ENCODE measurements at places on chromosomes 16 and 17.

DNA sequence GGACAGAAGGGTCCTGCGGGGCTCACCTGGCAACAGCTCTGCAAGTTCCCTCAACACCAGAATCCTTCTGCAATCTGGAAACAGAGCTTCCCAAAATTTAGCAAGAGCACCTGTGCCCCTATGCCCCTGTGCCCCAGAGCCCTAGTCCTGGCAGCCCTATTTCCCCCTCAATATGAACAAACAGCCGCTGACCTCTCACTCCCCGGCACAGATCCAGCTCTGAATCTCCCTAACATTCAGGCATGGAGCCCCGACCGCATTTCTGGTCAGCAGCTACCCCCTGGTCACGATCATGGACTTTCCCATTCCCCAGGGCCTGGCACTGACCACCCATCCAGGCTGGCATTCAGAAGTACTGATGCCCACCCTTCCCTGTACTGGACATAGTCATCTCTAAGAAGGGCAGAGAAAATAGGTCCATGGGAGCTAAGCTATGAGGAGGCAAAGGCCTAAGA is 110.8 kb upstream of the SMURF2 start:
- no peak for DNase-seq

GRCh38 chr16:53504665-53505064 is 1.7 kb upstream of the AKTIP start:
- DNase-seq: no peak

- DNase-seq: no peak
Measured at GRCh38 chr16:67976205-67976604, 4.1 kb downstream of the DPEP3 start.

DNA sequence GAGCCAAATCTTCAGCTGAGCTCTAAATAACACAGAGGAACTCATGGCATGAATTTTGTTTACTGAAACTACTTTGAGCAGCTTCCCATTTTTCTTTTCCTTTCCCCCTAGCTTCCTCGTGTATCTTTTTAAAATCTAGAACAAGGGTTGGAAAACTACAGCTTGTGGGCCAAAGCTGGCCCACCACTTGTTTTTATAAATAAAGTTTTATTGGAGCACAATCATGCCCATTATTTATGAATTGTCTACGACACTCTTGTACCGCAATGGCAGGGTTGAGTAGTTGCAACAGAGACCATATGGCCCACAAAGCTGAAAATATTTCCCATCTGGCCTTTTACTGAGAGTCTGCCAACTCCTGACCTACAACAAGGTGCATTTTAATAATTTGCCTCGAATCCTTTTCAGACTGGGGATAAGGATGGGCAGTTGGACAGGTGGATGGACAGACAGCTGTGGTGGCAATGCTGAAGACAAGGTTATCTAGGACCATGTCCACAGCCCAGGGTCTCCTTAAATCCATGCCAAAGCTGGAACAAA is 87.7 kb downstream of the RMI2 start:
- DNase-seq: no peak

- no peak for DNase-seq
Measured at GRCh38 chr17:61380217-61380835, 19.3 kb upstream of the TBX2 start.

DNA sequence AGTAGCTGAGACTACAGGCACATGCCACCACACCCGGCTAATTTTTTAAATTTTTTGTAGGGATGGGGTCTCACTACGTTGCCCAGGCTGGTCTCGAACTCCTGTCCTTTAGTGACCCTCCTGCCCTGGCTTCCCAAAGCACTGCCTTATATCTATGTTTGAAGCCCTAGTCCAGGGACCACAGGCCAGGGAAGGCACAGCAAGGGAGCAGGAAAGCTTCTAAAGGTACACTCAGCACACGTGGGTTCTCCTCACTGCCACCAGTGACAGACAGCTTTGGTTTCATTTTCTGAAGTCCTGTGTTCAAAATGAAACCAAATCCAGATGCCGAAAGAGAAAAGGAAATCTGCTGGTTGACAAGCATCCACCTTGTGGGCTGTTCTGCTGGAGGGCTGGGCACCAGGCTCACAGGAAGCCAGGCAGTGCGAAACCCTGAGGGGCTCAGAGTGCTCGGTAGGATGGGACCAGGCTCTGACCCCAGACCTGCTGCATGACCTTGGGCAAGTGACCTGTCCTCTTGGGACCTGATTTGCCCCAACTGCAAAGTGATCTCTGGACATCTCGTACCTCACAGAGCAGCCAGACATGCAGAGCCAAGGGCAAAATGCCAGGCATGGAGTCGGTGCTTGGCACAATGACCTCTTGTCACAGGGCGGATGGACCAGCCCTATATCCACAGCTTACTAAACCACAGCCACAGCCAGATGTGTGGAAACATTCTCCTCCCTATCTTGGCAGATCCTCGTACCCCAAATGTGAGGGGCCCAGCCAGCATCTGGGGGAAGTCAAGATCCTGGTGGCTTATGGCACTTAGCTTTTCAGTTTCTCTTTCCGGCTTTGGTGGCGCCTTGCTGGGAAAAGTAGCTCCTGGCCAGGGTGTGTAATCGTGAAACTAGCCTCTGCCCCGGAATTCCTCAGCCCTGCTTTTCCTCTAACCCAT is 2.8 kb upstream of the SOCS1 start:
- no peak for DNase-seq

DNA sequence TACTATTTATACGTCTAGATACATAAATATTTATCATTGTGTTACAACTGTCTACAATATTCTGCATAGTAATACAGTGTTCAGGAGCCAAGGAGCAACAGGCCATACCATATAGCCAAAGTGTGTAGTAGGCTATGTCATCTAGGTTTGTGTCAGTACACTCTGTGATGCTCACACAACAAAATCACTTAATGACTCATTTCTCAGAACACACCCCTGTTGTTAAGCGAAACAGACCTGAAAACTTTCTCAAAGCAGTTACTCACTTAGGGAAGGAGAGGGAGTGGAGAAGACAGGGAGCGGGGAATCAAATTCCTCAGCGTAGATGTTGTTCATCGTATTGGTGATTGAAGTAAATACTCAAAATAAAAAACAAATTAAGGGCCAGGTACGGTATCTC is 269.5 kb downstream of the STX8 start:
- DNase-seq: no peak

DNA sequence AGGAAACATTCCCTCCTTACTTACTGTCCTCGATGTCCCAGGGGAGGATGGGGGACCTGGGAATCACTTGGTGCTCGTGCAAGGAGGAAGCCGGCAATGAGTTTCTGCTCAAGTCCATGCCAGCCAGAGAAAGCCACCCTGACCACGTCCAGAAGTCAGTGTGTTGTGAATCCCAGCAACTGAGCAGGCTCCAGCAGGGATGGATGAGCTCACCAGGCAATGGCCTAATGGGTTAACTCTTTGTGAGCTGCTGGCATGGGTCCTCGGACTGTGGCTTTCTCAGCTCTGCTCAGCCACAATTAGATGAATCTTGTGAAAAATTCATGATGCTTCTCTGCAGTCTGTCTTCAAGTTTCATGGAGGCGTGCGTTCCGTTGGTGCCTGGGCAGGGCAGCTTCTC is at the start of gene PIRT:
TSS of gene PIRT (minus strand) at position 167 of the 400 bp plus-strand sequence. CDS start 12,442 bp downstream, outside the sequence.
- DNase-seq: no peak

GRCh38 chr17:29524692-29525091 is 42.1 kb downstream of the ABHD15 start:
- no peak for DNase-seq

DNA sequence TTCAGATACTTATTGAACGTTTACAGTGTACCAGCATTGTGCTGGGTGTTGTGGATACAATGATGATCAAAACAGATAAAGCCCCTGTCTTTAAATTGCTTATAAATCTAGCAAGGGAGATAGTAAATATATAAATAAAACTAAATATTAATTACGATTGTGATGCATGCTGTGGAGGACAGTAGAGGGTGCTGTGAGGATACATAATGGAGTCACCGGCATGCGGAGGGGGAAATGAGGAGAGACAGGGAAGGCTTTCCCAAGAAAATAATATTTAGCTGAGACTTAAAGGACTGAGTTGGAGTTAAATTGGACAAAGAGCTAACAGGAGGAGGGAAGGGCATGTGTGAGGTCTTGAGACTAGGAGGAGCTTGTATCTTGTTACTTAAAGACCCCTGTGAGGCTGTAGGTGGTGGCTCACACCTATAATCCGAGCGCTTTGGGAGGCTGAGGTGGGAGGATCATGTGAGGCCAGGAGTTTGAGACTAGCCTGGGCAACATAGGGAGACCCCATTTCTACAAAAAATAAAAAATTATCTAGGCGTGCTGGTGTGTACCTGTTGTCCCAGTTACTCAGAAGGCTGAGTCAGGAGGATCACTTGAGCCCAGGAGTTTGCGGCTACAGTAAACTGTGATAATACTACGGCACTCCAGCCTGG is 2.4 kb downstream of the DHRS7B start:
- DNase-seq: no peak

- no peak for DNase-seq
Measured at GRCh38 chr17:65389426-65389825, 172.0 kb downstream of the AXIN2 start.

- no peak for DNase-seq
Measured at GRCh38 chr17:10162096-10162495, 36.3 kb downstream of the GAS7 start.

DNA sequence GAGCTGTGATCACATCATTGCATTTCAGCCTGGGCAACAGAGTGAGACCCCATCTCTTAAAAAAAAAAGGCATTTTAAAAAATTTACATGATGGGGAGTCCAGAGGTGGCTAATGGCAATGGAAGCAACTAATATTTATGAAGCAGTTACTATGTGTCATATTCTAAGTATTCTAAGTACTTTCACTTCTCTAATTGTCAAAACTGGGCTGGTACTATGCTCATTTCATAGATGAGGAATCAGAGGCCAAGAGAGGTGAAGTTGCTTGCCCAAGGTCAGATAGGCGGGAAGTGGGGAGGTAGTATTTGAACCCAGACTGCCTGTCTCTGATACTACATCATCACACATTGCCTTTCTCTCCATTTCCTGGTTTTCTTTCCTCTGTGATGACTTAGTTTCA is 50.7 kb downstream of the SLC5A11 start:
- no peak for DNase-seq

GRCh38 chr17:75834279-75834920 is 9.8 kb downstream of the UNC13D start:
- DNase-seq: no peak

GRCh38 chr17:42883802-42884558 is 16.6 kb upstream of the G6PC1 start:
- DNase-seq: no peak

DNA sequence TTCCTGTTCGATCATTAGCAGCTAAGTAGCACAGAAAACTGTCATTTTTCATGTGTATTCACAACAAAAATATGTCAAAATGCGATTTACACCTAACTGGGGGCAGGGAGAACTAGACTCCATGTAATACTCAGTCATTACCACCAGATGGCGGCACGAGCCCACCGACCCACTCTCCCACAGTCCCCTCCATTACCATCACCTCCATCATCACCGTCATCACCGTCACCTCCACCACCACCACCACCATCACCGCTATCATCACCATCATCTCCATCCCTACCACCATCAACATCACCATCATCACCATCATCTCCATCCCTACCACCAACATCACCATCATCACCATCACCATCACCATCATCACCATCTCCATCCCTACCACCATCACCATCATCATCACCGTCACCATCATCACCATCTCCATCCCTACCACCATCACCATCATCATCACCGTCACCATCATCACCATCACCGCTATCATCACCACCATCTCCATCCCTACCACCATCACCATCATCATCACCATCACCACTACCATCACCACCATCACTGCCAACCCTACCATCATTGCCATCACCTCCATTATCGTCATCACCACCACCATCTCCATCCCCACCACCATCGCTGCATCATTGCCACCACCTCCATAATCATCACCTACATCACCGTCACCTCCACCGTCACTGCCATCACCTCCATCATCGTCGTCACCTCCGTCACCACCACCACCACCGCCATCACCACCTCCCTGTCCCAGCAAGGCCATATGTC is 14.4 kb downstream of the NDUFAF8 start:
- no peak for DNase-seq

DNA sequence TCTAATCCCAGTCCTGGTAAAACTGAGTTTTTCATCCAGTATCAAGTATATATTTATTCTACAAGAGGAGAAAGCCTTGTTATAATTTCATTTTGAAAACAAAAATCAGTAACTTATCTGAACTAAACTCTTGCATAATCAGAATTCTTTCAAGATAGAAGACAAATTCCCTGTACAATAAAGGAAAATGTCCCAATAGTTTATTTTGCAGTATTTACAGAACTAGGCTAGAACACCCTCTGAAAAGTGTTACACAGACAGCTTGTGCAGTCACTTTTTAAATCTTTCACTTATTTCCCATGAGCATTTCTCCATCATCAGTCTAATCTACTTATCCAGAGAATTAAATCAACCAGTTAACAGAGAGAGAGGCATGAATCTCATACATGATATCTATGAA is 48.5 kb downstream of the SPOP start:
- no peak for DNase-seq

DNA sequence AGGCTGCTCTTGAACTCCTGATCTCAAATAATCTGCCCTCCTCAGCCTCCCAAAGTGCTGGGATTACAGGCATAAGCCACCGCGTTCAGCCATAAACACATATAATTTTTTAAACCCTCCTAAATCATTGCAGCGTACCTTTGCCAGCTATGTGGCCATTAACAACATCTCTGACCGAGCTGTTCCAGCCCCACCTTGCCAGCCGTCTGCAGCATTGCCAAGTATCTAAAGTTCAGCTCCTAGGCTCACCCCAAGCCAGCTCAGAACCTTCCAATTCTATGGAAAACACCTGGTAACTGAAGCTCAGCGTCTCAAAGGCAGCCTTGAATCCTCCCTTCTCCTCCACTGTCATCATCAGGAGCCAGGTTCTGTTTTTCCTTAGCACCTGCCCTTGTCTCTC is 5.1 kb upstream of the MEIOB start:
- DNase-seq: no peak

DNA sequence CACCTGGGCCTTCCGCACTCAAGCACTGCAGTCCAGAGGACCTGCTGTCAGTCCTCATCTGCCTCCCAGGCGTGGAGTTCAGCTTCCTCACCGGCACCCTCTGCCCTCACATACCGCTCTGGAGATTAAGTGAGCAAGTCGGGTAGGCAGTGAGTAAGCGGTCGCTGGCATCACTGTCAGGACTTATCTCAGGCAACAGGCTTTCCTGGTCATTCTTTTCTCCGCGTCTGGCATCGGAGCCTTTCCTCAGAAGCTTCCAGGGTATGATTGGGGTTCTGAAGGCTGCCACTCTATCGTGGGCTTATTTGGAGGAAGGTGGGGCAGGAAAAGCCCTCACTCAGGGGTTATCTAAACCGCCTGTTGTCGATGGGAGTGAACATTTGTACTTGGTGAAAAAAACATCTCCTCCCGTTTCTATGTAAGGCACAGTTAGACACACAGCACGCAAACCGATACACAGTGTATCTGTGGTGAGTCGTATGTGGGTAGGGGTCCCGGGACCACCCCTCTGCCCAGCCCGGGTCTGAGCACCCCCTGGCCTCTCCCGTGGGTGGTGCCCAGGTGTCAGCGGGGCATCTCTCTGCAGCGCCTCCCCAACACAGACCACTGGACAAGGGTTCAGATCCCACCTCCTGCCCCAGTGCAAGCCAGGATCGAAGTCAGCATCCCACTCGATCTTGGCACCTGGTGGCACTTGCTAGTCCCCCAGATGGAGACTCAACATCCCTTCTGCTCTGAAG is 92.5 kb upstream of the PLCG2 start:
- no peak for DNase-seq
